ENCODE measurements at places on chromosomes 2 and 18.

DNA sequence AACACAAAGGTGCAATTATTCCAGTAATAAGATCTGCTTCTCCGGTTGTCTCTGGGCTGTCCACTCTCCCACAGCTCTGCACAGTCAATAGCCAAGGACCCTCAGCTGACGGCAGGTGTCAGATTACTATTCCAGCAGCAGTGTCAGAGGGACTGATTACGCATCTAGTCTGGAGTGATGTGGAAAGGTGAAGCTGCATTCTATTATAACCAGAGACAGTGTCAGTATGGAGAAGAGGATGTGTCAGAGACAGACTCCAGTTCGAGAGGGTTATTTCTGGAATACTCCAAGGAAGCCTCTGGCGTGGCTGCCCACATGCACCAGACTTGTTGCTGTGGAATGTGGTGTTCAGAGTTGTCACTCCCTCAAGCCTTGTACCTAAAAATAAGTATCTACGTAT lies 163.6 kb upstream of the TMEM200C start:
- DNase-seq: peak; percentile 30

- DNase-seq: no peak
Observed at GRCh38 chr2:187586011-187586641, 31.9 kb upstream of the TFPI start.

- no peak for DNase-seq
Observed at GRCh38 chr2:175817221-175817620, 184.8 kb downstream of the LNPK start.

- no peak for DNase-seq
Observed at GRCh38 chr2:238974081-238974480, 126.2 kb downstream of the TWIST2 start.

DNA sequence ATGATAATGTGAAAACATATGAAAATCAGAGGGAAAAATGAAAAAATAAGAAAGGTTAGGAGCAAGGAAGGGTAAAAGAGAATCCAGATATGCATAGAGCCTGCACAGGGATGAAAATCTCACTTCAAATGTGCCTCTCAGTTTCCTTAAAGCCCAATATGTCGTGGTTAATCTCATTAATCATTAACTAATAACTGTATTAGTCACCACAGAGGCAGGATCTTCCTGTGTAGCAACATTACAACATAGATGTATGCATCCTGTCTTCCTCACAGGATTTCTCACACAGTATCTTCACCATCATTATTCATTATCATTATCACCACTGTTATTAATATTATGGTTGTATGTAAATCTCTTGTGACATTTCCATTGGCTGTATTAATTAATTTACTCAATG lies 361.2 kb upstream of the SOX11 start:
- no peak for DNase-seq
